SHP77 (cell line): ENCODE measurements at places on chromosomes 11 and 22.

DNA sequence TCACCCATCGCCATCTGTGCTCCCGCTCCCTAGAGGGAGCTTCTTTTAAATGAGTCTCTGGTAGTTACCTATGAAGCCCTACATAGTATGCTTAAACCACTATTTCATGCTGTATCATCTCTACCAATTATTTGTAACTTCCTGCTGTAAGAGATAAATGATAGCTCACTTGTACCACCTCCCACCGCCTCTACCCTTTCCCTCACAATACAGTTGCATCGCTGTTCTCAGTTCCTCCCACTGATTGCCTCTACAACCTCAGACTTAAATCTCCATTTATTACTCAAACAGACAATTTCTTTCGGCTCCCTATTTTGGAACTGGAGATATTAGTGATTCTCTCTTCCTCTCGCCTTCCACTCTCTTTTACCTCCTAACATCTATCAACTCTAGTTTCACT lies 222.9 kb upstream of the ZC3H12C start:
- no peak for DNase-seq

DNA sequence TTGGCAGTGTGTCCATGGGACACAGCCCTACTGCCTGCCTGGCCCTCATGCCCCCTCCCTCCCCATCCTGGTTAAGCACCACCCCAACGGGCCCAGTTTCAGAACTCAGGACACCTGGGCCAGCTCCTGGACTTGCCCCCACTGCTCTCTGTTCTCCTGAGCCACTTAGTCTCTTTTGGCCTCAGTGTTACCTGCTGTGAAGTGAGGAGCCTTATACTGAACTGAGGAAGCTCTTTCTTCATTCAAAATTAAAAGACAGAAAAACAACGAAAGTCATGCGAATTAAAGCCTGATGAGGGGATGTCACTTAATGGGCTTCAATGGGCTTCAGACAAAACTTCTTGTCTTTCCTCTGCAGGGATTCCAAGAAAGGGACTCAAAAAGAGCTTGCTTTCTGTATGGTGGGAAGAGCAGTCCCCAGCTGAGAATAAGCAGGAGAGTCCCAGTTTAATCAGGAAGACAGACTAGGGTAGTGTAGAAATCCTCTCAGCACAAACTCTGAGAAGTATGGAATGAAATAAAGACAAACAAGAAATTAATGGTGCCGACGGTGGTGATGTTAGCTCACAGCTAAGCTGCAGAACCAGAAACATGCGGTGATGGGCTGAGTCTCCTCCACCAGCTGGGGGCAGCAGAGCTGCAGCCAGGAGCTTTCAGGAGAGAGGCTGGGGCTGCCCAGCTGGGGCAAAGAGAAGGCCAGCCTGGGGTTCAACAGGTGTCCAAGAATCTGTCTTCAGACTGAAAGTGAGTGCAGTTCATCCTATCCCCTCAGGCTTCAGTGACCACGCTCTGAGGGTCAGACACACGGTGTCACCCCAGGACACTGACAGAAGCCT lies 101.0 kb downstream of the GGTLC2 start:
- peak; percentile 8 for DNase-seq

GRCh38 chr11:46243796-46244109 lies 33.7 kb upstream of the CREB3L1 start:
- no peak for DNase-seq

DNA sequence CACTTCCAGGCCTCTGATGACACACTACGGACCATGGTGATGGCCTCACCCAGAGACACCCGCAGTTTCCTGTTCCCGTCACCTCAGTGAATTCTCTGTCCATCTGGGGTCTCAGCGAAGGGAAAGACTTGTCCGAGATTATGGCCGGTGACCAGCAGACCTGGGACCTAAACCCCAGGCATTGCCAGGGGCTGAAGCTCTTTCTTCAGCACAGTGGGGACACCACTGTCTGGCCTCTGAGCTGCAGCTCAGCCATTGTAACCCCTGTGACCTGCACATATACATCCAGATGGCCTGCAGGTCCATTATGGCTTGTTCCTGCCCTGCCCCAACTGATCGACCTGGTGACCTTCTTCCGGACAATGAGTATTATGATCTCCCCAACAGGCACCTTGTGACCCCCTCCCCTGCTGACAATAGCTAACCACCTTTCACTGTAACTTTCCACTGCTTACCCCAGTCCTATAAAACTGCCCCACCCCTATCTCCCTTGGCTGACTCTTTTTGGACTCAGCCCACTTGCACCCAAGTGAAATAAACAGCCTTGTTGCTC lies 22.3 kb downstream of the CBX7 start:
- no peak for DNase-seq
